Stimulated activated CD8-positive, alpha-beta memory T cell treated with anti-CD3 and anti-CD28 coated beads, Interleukin-15, amount 100 ng/mL, for 48 hours (primary cell): ENCODE measurements at places on chromosomes 5 and 9.

DNA sequence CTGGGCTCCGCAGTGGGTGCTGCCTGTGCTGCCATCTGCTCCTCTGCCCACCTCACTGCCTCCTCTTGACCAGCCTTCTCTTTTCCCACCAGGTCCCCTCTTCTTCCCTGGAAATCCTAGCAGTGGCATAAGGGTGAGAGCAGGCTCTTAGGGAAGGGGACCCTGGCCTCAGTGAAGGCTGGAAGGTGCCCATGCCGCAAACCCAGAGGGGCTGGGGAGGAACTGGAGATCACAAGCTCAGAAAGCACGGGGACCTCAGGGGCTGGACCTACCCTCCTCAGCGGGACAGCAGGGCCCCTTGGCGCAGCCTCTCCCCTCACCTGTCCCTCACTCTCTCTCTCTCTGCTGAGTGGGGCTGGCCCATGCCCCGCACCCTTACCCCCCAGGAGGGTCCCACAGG lies 144.4 kb upstream of the IRX2 start:
- DNase-seq = no peak

DNA sequence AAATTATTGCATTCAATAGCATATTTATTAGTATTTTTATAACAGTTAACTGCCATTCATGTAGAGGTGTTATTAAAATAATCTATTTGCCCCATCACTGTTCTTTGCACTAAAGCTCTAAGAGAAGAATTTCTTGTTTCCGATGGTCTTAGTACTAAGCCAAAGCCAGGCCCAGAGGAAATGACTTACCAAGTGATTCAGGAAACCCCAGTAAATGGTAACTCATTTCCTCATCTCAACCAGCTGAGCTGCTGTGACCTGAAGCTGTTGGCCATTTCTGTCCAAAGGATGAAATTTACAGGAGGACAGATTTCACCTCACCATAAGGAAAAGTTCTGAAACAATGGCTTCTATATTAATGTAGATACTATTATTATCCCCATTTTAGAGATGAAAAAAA lies 117.0 kb downstream of the PIK3R1 start:
- no peak for DNase-seq

- DNase-seq = no peak
Observed at GRCh38 chr5:140588311-140589070, 23.9 kb downstream of the SLC35A4 start.

GRCh38 chr5:43900974-43901373 lies 298.0 kb downstream of the NNT start:
- DNase-seq = no peak

- no peak for DNase-seq
Observed at GRCh38 chr9:126000731-126001580, 253.8 kb downstream of the PBX3 start.

- DNase-seq = no peak
Observed at GRCh38 chr5:27034565-27034964, 3.8 kb downstream of the CDH9 start.

DNA sequence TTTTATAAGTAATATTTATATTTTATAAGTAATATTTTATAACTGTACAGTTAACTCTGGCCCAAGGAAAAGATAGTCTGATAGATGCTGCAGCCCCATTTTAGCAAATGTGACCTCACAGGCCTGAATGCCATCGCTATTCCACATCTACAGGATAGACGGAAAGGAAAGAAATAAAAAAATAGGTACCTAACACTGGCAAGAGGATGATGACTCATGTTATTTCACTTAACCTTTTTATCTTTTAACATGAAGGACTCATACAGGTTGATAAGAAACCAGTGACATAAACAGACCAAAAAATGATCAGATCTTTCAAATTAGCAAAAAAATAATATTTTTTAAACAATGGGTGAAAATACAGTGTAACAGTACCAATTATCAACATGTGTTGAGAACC lies 2.7 kb downstream of the CD274 start:
- no peak for DNase-seq

DNA sequence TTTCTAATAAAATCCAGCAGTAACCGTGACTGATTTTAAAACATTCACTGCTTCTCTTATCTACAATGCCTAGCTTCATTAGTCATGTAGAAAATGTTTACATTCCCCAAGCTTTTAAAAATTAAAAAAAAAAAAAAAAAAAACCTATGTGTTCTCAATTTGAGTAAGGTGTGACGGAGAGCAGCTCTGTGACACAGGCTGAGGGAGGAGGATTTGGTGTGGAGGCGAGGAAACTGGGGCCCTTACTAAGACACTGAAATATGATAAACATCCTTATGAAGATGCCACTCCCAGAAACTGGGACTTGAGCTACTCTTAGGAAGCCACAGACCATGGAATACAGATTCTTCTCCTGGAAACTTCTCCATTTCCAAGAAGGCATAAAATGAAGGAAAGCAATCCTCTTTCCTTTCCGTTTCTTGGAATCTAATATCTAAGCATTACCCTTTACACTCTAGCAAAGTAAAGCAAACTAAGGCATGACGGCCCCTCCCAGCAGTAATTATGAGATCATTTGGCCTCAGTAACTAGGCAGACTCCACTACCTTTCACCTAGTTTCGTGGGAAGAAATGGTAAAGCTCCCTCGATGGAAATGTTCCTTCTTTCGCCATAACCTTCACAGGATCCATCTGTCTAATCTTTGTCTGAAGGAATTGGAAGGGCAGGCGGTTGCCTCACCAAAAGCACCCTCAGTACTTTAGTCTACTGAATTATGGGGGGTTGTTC lies 23.5 kb downstream of the GRAMD2B start:
- no peak for DNase-seq

- DNase-seq = no peak
Observed at GRCh38 chr5:16902846-16903245, 33.2 kb downstream of the MYO10 start.

GRCh38 chr9:105318729-105319191 lies 74.3 kb downstream of the SLC44A1 start:
- DNase-seq = no peak

- no peak for DNase-seq
Observed at GRCh38 chr9:37452611-37453010, 12.6 kb downstream of the ZBTB5 start.

GRCh38 chr9:132833550-132834121 lies 44.4 kb downstream of the AK8 start:
- no peak for DNase-seq

GRCh38 chr9:89869793-89870580 lies 265.2 kb downstream of the GADD45G start:
- DNase-seq = no peak

DNA sequence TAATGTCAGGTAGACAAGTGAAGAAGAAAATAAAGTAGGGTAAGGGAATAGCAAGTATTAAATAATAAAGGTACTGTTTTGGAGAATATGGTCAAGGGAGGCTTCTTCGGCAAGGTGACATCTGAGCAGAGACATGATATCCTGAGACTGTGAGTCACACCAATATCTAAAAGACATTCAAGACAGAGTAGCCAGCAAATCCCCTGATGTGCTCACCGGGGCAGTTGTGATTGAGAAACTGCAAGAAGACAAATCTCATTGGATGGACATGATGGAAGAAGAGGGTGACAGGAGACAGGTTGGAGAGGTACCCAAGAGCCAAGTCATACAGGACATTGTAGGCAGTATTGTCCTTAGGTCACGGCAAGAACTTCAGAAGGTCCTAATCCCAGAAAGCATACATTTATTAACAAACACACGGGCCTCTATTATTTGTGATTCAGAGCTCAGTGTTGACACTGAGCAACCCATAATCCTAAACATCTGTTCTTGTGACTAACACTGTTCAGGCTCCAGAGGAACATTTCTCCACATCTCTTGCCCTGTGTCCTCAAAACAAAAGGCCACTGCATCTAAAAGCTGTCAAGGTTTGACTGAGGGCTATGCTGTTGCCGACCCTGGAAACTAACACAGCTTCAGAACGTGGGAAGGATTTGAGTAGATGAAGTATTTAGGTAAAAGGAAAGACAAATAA lies 258.7 kb upstream of the CLINT1 start:
- DNase-seq = no peak

GRCh38 chr5:67015541-67016191 lies 180.9 kb downstream of the CD180 start:
- DNase-seq = no peak

- DNase-seq = no peak
Observed at GRCh38 chr5:147388184-147389108, 121.4 kb downstream of the DPYSL3 start.

DNA sequence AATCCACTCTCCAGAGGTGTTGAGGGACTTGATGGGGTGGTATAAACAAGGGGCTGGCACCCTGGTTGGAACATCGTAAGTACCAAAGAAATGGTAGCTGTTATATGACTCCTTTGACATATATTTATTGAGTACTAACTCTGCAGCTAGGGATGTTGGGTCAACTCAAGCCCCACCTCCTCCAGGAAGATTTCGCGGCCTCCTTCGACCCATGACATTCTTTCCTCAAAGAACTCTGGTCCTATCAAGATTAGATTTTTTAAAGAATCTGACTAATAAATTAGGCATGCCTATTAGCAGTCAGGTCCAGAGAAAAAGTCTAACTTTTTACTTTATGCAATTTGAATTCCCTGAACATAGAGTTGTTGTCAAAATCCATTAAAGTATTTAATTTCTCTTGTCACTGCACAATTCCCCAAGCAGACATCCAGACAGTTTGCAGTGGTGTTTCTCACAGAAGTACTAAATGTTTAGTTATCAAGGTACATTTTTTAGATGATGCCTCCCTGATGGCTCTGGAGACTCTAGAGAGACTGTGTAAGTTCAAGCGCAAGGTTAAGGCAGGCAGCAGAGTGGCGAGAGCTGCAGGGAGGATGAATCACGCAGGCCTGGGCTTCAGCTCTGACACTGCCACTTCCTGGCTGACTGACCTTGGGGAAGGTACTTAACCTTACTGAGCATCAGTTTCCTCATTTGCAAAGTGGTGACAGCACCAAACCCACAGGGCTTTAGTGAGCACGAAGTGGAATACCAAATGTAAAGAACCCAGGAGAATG lies 209.6 kb downstream of the TTLL11 start:
- no peak for DNase-seq
